Activated CD4-positive, alpha-beta T cell treated with anti-CD3 and anti-CD28 coated beads, Interleukin-2, amount 50 U/mL, for 1 hour (primary cell): ENCODE measurements at places on chromosomes 4 and X.

DNA sequence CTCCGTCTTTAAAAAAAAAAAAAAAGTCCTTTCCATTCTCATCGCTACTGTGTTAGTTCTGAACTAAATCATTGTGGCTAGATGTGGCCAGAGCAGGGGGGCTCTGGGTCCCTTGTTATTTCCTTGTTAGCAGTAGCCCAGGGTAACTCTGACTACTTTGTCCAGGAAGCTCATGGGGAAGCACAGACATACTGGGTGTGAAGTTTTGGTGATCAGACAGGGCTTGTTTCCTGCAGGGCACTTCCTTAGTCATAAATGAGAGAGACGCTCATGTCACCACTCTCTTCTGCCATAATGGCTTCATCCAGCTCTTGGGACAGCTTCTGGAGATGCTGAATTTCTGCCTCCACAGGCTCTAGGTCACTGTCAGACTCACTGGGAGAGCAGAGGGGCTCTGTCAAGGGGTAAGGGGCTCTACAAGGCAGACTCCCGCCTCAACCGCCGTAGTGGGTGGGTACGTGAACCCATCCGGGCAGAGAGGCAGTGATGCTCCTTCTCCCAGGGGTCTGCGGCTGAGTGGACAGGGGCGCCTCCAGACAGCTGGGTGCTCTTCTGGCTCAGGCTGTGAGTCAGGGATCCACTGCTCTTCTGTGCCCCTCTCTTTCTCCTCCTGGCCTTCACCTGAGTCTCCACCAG is 12.9 kb downstream of the STIM2 start:
- peak; percentile 46 for DNase-seq

DNA sequence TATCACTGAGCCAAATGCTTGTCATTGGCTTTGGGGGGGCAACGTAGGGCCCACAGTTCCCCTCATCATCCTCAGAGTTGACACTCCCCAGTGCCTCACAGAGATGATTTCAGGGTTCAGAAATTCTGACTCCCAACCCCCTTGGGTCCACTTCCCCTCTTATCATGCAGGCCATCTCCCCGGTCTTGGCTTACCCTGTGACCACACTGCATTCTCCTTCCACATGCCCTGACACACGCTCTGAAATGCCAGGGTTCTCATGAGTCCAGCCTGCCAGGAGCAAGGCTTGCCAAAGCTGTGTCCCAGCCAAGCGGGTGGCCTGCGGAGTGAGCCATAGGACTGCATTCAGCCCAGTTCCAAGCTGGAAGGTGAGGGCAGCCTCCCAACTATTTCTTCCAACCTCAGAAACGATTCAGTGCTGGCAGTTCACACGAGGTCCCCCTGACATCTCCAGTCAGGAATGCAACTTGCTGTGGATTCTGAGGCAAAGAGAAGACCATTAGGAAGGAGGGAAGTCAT is 101.2 kb downstream of the SMIM20 start:
- no peak for DNase-seq

- DNase-seq = no peak
Measured at GRCh38 chr4:21792736-21793135, 155.8 kb downstream of the KCNIP4 start.

DNA sequence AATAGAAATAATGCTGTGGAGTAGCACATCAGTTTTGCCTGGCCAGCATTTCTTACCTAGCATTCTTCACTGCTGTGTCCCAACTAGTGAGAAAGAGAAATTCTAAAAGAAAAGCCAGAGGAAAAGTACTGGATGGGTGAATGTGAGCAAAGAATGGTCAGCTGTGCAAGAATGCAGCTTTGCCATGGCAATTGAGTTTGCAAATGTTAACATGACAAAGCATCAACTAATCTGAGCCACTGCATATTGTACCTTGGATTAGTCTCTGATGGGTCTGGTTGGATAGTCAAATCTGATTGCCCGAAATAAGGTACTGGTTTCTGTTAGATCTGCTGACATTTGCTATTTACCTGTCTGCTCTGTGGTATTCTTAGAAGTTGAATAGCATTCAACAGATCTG is 38.7 kb downstream of the ADD1 start:
- no peak for DNase-seq

GRCh38 chr4:80462621-80463091 is 127.1 kb downstream of the CFAP299 start:
- DNase-seq = no peak

GRCh38 chr4:87036713-87037112 is 101.9 kb downstream of the AFF1 start:
- no peak for DNase-seq

DNA sequence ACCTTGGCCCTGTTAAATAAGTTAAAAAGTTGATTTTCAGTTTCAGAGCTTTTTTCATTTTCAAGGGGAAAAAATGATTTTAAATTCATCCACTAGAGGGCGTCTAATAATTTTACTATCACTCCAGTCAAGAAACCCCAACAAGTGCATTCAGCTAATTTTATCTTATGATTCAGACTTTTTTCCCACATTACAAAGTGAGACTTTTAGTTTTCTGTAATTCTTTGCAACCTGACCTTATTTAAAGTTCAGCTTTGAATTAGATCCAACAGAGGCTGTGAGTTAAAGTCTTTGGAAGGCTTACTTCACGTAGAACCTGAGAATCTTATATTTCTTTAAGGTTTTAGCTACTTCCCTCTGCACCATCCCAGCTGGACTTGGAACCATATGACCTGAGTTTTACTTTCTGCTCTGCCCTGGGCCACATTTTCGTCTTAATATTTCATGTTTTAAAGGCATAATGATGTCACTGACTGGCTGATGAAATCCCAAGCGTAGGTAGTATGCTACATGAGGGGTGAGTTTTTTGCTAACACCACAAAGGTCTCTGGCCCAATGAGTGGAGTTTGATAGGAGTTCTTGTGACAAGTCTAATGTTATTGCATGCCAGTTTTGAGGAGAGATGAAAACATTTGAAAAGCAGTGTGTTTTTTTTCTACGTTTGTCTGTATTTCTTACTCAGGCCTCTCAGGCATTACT is 7.2 kb downstream of the GNRHR start:
- DNase-seq = no peak
